ENCODE measurements at places on chromosomes 7 and 10.
A peak's percentile ranks its signal among the peaks of the same experiment; 100 is the strongest.

DNA sequence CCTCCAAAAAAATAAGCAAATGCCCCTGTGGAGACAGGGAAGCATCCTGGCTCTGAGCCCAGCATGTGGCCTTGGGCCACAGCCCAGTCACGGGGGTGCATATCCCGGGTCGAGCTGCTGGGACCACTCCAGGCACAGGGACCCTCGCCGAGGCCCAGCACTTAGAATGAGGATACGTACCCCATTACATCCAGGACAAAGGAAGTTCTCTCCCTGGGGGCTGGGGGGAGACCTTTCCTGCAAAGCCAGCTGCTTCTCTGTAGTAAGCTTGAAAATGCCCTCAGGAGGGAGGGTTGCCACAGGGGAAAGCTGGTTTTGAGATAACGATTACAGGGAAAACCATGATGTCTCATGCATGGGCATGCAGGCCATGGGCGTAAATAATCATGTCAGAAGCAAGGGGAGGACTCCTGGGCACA, 75.5 kb downstream of the HIPK2 start:
- DNase-seq = peak; percentile 20

- no peak for DNase-seq
Observed at GRCh38 chr7:112584290-112584689, 103.5 kb downstream of the LSMEM1 start.

DNA sequence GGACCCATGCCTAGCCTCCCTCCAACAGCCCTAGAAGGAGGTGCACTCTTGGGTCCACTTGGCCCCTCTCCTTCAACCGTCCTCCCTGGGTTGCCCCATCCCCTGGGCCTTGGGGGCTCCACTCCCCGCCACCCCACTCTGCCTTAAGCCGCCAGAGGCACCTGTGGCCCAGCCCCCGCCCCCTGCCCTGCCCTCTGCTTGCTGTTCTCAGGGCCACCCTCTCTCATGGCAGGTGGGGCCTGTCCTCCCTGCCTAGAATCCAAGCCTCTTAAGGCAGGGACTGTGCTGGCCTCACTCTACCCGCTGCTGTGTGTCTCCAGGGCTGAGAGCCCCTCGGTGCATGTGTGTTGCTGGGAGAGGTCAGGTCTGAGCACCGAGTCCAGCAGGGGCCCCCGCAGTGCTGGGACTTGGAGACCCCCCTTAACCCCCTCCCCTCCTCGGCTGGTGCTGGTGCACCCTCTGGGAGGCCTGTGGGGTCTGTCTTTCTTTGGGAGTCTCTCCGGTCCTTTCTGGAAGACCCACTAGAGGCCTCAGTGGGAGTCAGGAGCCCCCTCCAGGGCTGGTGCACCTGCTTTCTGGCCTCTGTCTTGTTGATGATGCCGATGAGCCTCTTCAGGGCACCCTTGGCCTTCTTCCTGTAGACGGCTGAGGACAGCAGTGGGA, 43.8 kb downstream of the CFAP46 start:
- DNase-seq = no peak

DNA sequence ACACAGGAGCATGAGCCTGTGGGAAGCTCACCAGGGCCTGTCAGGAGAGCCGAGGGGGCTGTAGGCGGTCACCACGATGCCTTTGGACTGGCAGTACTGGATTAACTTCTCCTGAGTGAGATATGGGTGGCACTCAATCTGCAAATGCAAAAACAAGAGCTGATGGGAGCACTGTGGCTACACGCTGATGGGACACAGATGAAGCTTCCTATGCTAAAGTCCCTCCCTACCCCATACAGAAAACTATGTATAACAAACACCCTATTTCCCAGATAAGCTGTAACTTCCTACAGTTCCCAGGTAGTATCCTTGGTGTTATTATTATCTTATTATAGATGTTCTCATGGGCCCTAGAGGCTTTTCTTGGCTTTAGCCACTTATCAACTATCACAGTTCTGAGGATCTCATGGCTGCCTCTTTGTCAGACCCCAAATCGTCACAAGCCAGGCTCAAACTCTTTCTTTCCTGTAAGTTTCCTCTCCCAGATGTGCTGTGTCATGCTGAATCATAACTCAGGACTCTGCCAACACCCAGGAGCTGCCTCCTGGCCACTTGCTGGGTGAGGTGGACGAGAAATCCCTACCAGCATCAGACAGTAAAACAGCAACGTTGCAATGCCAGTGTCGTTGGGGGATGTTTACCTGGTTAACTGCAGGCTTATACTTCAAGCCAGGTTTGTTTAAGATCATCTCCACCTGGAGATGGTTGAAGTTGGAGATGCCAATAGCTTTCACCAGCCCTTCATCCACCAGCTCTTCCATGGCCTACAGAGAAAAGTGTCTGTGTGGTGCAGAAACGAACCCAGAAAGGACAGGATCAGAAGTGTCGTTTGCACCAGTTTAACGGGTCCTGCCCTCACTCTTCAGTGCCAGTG, 10.3 kb downstream of the AKR1B1 start:
- peak; percentile 94 for DNase-seq

GRCh38 chr10:12019283-12019971, 23.2 kb downstream of the UPF2 start:
- DNase-seq = no peak

DNA sequence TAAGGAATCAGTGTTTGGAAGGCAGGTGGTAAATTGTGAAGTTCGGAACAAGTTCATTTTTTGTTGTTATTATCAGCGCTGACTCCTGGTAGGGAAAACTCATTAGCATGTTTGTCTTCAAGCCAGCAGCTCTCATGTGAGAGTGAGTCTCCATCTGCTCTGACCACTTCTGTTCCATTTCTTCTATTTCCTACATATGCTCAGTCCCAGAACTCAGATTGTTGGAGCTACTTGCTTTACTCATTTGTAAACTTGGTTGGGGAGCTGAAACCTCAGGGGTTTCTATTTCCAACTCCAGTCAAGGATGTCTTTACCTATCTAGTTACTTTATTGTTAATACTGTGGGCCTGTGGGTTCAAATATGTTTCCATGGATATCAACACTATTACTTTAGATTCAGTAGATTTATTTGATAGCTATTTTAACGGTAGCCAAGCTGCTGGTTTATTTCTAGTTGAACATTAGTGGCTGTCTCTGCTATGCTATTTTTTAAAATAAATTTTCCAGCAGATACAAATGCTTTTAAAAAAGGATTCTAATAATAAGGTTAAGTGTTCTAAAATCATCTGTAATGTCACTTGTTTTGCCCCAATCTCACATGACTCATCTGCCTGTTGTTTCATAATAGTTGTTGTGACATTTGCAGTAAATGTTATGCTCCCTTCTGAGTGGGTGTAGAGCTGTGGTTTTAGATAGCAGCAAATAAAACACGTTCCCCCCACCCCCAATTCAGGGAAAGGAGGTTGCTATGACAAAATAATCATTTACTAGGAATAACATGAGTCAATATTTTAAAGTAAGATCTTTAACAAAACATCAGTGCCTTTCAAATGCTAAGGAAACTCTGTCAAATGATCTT, 143.3 kb downstream of the HDAC9 start:
- DNase-seq = no peak

GRCh38 chr10:123429706-123430221, 236.4 kb upstream of the GPR26 start:
- DNase-seq = no peak

- DNase-seq = no peak
Observed at GRCh38 chr10:33547976-33548375, 213.5 kb upstream of the NRP1 start.

DNA sequence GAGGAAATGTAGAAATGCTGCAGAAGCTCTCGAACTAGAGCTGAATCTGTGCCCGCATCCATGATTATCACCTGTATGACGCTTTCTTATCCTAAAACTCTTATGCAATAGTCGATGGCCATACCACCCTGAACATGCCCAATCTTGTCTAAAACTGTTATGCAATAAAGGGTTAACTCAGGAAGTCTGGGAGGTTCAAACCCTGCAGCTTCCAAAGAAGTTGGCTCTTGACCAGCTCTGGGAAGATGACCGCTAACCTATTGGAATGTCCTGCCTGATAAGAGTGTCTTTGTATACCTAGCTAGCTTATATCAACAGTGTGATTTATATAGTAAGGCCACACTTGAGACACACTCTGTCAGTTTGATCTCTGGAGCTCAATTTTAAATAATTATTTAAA, 3.4 kb upstream of the C10orf88 start:
- peak; percentile 12 for DNase-seq

GRCh38 chr7:139765143-139765542, 12.7 kb downstream of the HIPK2 start:
- DNase-seq = no peak

DNA sequence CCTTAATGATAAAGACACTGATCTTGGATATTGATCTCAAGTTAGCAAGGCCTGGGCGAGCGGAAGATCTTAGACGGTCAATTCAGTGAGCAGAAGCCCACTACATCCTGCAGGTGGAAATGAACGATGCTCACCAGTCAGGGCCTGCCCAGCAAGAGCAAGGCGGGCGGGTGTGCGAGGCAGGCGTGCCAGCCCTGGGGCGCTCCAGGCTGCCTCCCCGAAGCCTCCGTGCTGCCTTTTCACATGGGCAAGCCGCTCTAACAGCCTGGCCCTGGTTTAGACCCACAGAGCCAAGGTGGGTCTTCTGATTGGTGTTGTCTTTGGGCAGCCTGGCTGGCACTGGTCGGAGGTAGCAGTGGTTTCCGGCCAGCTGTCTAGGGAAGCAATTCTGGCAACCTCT, 475.1 kb upstream of the FOXK1 start:
- DNase-seq = no peak

- DNase-seq = no peak
Observed at GRCh38 chr7:91912494-91912893, 28.2 kb upstream of the AKAP9 start.

- no peak for DNase-seq
Observed at GRCh38 chr7:1829111-1829510, 159.0 kb downstream of the ELFN1 start.

GRCh38 chr7:4815609-4816418, 40.4 kb downstream of the AP5Z1 start:
- DNase-seq = no peak

GRCh38 chr7:6227294-6227846, 45.1 kb downstream of the CYTH3 start:
- DNase-seq = no peak

GRCh38 chr7:141737836-141738591, at the start of gene SSBP1:
Gene SSBP1, plus strand, starts transcription at chr7:141738358. Its CDS starts 809 bp downstream, at chr7:141739167.
- peak; percentile 99 for DNase-seq

- no peak for DNase-seq
Observed at GRCh38 chr10:43890124-43890523, 241.4 kb upstream of the ZNF32 start.

- no peak for DNase-seq
Observed at GRCh38 chr7:14626076-14626475, 276.5 kb downstream of the DGKB start.

GRCh38 chr10:117271427-117271826, 30.5 kb downstream of the SLC18A2 start:
- DNase-seq = peak; percentile 31

DNA sequence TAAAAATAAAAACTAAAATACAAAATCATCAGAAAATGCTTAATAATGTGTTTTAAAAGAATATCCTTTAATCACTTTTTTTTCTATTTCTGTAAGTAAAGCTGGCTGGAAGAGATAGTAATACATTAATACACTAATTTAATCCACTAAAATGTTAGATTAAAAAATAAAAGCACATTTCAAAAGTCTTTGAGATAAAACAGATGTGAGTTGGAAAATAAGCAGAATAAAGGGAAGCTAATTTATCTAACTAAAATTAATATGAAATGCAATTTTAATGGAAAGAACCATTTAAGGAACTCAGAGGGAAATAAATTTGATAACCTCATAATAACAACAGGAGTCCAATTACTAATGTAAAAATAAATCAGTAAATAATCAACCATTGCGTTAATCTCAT, 774.8 kb upstream of the MBL2 start:
- no peak for DNase-seq

- DNase-seq = no peak
Observed at GRCh38 chr7:73569042-73569608, 9.3 kb downstream of the TBL2 start.

DNA sequence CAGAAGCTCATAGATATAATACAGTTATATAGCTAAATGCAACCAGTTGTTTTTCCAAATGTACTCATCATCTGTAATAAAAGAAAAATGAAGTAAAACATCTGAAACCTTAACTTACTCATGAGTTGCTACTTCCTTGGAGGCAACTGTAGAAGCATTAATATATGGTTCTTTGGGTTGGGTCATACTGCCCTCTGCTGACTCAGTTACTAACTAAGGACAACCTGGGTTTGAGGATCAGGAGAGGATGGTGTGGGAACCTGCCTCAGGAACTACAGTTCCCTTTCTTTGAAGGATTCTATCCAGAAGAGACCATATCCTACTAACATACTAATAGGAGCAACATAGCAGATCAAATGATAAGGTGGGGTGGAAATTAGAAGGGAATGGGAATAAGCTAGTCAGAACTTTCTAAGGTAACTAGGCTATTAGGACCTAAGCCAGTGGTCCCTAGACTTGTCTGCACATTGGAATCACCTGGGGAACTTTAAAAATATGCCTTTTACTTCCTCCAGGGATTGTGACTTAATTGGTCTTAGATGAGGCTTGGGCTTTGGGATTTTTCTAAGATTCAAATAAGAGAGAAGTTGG, 20.7 kb downstream of the COX15 start:
- peak; percentile 8 for DNase-seq

DNA sequence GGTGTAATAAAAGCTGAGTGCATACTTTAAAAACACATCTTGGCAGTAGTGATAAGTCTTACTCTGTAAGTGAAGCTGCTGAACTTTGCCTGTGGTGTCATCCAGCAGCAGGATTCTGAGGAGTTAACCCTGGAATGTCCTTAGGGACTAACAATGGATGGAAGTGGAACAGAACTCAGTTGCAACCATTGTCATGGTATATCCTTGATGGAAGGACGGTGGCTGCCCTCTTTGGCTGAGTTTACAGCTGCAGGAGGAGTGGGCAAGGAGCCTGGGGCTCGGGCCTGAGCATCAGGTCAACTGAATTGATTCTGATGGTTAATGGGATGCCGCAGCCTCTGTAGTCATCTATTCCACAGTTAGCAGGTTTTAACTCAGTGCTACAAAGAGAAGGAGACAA, 56.2 kb downstream of the MRC1 start:
- no peak for DNase-seq
